ENCODE measurements at places on chromosomes 5 and 9.

DNA sequence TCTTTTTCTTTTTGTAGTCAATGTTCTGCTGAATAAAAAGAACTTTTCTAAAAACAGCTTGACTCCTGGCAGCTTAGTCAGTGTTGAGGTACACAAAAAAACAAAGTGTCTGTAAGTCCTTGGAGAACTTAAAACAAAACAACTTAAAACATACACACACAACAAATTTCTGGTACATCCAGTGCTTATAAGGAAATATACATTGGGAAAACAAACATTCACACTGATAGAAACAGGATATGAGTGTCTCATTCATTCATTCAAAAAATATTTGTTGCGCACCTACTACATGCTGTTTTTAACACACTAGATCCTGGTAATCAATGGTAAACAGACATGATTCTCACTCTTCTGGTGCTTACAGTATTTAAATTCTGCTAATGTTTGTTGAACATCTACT is 27.4 kb upstream of the MEGF9 start:
- no peak for DNase-seq

DNA sequence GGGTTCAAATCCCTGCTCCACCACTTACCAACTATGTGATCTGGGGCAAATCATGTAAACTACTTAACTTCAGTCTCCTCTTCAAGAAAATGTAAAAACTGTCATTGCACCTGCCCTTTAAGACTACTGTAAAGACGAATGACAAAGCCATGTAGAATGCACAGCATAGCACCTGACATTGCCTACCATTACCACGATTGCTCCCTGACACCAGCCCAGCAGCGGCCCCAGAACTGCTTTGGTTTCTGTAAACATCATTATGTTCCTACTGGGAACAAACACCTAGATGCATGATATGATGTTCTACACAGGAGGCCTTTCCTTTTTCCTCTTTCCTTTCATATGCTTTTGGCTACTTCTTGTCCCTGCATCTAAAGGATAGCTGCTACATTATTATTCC is 23.1 kb upstream of the PLPP6 start:
- no peak for DNase-seq

GRCh38 chr5:43202380-43202779 is 10.4 kb downstream of the NIM1K start:
- DNase-seq: no peak

GRCh38 chr5:2666081-2666480 is 85.4 kb downstream of the IRX2 start:
- DNase-seq: no peak

GRCh38 chr9:77598524-77598923 is 49.6 kb downstream of the GNA14 start:
- no peak for DNase-seq

DNA sequence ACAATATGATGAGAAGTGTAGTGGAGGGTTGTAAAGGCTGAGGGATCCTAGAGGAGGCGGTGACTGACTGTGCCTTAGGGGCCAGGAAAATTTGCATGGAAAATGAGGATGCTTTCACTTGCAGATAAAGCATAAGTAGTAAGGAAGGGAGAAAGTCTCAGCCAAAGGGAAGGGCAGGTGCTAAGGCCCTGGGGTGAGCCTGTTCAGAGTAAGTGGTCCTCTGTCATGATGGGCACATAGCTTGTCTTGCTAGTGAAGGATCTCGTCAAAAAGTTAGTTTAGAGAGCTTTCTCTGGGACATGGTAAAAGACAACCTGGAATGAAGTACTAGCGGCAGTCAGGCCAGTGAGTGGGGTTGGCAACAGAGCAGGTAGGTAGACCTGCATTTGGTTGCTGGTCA is 75.4 kb upstream of the CPLX2 start:
- no peak for DNase-seq

DNA sequence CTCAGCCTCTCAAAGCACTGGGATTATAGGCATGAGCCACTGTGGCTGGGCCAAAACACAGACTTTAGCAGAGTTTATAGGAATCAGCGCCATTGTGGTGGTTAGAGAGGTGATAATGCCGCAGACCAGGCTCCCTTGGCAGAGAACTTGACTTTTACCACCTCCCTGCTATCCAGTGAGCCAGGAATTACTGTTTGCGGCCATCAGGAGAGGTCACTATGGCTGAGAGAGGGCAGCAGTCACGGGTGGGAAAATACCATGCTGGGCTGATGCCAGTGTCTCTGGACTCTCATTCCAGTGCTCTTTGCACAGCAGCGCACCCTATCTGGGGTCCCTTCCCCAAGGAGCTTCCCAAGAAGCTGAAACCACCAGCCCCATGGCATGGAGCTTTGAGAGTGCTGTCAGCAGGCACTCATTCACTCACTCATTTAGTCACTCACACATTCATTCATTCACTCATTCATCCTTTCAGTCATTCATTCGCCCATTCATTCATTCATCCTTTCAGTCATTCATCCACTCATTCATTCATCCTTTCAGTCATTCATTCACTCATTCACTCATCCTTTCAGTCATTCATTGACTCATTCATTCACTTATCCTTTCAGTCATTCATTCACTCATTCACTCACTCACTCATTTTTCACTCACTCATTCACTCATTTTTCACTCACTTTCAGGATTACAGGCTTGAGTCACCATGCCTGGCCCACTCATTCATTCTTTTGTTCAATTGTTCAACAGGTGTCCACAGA is 27.3 kb upstream of the RNU6ATAC start:
- no peak for DNase-seq

- no peak for DNase-seq
Observed at GRCh38 chr5:56545016-56545415, 270.3 kb upstream of the MAP3K1 start.

DNA sequence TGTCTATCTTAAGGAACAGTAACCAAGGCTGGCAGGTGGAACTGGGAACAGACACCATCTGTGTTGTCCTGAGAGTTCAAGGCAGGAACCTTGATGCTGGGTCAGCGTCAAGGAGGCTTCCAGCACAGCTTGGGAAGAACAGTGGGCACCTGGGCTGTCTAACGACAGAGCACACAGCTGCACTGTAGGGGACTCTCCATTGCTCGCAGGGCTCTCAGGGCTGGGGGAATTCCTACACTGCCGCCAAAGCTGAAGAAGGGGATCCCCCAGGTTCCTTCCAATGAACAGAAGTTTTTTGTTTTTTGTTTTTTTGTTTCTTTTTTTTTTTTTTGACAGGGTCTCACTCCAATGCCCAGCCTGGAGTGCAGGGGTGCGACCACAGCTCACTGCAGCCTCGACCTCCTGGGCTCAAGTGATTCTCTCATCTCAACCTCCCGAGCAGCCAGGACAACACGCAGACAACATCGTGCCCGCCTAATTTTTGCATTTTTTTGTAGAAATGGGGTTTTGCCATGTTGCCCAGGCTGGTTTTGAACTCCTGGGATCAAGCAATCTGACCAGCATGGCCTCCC is 81.9 kb downstream of the PTPN3 start:
- DNase-seq: no peak

GRCh38 chr5:67183859-67184258 is 12.7 kb downstream of the CD180 start:
- no peak for DNase-seq

DNA sequence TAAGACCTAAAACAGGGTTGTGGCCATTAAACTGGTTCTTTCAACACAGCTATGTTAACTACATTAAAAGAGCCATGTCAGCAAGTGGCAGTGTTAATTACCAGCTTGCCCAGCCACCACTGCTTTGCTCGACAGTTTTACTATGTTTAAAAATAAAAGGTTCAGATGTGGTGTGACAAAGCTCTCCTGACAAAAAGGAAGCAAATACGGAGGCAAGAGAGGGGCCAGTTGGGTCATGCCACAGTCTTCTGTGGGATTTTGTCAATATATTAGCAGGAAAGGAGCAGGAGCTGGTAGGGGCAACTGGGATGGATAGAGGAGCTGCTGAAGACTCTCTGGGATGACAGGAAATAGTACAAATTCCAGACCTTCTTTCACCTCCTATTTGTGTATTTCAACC is 113.5 kb upstream of the PCA3 start:
- no peak for DNase-seq

DNA sequence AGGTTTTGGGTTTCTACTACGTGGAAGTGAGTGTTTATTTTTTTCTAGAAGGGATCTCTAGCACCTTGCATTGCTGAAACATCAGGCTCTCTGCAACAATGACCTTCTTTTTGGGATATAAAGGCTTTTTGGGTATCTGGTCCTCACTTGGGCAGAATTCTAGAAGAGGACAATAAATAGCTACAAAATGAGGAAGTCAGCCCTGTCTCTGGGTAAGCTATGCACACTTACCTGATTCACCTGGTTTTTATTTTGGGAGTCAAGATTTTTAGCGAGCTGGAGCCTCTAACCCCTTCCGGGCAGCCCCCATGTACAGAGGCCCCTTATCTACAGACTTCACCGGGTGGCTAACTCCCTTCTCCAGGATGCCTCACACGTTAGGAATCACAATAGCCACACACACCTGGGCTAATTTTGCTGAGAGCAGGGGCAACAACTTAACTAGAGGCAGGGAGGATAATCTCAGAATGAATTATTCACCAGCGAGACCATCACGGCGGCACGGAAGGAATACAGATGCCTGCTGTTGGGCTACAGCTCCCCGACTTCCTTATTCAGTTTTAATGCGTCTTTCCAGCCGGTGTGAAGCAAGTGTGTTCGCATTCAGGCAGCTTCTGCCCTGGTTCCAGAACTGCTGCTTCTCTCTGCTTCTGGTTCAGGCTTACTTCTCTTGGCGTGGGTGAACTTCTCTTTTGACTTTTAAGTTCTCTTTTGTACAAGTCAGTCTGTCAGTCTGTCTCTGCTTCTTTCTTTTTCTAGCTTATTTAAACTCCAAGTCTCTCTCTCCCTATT is 341.0 kb upstream of the PANK3 start:
- DNase-seq: no peak

DNA sequence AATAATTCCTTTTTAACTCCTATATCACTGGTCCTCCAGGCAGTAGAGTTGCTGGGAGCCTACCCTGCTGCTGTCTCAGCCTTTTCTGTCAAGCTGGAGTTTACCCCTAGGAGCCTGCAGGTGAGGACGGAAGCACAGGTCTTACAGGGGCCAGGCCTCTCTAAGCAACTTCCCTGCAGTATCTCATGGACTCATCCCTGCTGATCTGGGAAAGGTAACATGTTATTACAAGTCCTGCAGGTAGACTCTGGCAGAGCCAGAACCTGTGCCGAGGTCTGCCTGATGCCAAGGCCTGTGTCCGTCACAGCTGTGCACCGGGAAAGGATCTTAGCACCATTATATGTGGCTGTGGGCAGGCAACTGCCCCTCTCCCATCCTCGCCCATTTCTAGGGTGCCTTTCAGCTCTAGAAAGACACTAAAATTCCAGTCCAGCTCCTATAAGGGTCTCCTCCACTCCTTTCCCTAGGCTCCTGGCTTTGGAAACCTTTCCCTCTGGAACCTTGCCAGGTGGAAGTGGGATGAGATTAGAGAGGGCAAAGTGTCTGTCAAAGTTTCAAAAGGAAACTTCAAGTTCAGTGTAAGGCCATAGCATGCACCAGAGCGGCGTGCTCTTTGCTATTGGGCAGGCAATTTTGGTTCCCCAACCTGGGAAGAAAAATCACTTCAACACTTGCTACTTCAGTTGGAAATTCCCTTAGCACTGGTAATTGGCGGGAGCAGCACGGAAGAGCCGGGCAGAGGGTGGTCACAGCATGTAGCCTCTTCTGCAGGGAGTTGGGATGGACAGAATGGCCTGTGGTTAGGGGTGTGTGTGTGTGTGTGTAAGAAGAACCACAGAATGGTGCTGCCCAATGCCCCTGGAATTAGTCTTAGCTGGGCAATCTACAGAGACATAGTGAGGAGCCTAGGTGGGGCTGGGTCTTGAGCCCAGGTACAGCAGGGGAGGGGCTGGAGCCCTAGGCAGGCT is 17.5 kb downstream of the TMEM171 start:
- no peak for DNase-seq

DNA sequence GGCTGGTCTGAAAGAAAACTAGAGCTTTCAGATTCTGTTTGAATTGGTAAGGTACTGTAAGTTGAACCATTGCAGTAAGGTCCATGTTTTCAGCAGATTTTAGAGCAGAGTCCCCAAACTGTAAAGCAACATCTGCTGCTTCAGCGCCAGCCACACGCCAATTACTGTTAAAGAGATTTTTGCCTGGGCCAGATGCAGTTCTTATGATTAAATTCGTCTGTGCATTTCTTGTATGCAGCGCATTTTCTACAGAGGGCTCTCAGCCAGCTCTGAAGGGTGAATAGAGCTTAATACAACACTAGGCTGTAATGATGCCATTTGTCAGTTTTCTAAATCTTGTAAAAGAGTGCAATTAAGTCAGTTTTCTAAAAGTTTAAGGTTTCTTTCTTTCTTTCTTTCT is 246.3 kb downstream of the COX7C start:
- no peak for DNase-seq

- no peak for DNase-seq
Observed at GRCh38 chr9:92563116-92564100, 27.6 kb upstream of the ECM2 start.

- DNase-seq: no peak
Observed at GRCh38 chr5:131814990-131815389, 18.2 kb upstream of the FNIP1 start.

DNA sequence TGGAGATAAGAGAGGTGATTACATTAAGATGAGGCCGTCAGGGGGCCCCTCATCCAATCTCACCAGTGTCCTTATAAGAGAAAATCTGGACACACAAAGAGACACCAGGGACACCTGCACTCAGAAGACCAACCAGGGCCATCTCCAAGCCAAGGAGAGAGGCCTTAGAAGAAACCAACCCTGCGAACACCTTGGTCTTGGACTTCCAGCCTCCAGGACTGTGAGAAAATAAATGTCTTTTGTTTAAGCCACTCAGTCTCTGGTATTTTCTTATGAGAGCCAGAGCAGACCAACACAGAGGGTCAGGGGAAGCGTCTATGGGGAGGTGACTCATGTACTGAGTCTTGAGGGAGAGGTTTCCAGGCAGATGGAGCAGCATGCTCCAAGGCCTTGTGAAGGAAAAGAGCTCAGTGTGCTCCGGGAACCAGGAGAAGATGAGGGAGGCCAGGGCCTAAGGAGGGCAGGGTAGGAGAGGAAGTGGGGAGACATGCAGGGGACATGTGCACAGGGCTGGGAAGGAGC is 5.4 kb downstream of the PHYKPL start:
- DNase-seq: no peak

- DNase-seq: no peak
Observed at GRCh38 chr9:111094958-111095357, 56.7 kb upstream of the LPAR1 start.

DNA sequence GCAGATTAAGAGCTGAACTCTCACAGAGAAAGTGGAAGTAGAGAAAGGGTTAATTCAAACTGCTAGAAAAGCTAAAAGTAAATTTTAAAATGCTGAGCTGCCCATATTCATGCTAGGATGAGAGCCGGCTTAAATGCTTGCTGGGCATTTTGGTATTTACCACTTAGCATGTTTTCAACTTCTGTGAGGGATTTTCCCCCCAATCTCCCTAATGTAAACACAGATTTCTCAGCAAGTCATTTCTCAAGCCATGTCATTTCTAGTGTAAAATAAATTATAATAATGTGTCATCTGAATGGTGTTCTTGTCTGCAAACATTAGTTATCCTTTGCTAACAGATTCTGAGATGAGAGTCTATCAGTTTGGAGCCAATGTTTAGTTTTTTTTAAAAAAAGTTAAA is 22.3 kb downstream of the RPS23 start:
- DNase-seq: no peak
